ENCODE measurements at places on chromosomes 5 and 9.

DNA sequence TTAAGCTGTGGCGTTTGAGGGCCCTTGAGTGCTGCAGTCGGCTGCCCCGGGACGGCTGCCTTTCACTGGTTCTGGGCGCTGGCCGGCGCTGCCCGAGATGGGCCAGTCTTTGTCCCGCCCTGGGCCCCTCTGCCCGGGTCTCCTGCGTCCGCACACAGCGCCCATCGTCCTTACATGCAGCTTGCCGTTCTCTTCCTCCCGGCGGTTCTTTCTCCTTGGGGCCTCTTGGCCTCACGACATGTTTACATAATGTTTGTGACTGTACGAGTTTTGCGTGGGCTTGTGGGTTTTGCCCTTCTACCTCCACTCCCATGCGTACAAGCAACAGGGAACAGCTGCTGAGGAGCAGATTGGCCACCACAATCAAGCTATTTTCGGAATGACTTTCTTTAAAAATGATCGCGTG lies 618 bp downstream of the TNPO1 start:
- no peak for DNase-seq

DNA sequence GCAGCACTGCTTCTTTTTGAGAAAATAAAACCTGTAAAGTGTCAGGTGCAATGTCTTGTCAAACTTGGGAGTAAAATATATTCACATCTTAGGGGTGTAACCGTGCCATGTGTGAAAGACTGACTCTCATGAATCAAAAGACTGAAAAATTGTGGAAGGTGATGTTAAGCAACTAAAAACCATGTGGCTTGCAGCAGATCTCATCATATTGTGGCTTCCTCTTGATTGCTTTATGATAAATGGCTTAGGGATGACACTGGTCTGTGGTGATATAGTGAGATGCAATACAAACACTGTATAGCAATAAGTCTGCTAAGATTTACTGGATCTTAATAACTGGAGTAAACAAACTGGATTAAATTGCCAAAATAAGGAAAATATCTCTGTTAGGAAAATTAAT lies 321.6 kb downstream of the EDIL3 start:
- no peak for DNase-seq

DNA sequence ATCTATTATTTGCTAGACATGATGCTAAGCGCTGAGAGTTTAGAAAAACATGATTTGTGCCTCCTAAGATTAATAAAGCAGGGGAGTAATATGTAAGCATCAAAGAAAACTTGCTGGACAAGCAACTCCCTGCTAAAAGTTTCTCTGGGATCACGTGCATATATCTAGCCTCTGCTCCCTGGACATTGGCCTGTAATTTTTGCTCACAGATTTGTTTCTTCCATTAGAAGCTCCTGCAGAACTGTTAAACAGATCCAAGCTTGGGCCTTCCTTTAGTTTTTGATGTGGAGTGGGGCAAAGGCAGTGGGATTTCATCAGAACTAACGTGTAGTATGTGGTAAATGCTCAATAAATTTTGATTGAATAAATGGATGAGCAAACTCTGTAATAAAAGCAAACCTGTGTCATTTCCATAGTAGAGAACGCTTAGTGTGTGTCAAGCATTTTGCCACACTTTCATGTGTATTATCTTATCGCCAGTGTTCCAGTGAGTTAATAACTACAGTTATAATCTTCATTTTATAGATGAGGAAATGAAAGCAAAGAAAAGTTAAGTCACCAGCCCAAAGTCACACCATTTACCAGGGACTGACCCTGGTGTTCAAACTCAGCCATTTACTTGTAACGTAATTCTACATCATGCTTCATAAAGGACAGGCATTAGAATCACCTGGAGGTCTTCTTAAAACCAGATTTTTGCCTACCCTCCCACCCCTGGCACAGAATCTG lies 100.3 kb downstream of the PCSK5 start:
- DNase-seq: no peak

- no peak for DNase-seq
These were observed 20.6 kb downstream of the IRF1 start for GRCh38 chr5:132470010-132470392.

DNA sequence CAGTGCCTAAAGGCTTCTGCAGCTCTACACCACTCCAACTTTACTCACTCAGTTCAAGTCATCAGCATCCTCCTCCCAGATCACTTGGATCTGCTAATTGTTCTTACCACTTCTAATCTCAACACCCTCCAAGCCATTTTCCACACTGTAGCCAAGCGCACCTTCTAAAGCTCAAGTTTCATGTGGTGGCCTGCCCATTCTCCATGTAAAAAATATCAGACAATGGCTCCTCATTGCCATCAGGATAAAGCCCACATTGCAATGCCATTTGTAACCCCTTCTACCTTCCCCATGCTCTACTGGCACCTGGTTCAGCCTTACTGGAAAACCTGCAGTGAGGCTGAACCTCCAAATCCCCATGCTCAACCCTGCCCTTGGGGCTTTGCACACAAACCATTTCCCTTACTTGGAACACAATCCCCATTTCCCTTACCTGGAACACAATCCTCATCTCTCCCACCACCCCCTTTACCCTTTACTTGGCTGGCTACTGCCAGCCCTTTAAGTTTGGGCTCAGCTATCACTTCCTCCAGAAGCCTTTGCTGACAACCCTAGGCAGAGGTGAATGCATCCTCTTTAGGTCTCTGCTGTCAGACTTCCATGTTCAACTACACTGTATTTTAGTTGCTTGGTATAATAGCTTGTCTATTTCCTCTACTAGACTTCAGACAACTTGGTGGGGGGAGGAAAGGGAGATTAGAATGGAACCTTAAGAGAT lies 220.0 kb downstream of the TSSK1B start:
- DNase-seq: no peak

- no peak for DNase-seq
These were observed 92.4 kb downstream of the RORB start for GRCh38 chr9:74589576-74589975.

- DNase-seq: no peak
These were observed 82.3 kb downstream of the PTCD2 start for GRCh38 chr5:72402381-72402890.

GRCh38 chr5:96026406-96027041 lies 64.9 kb upstream of the ELL2 start:
- DNase-seq: no peak

- DNase-seq: no peak
These were observed 140.3 kb upstream of the RASA1 start for GRCh38 chr5:87127426-87127825.

GRCh38 chr5:40397091-40397490 lies 282.6 kb upstream of the PTGER4 start:
- no peak for DNase-seq

DNA sequence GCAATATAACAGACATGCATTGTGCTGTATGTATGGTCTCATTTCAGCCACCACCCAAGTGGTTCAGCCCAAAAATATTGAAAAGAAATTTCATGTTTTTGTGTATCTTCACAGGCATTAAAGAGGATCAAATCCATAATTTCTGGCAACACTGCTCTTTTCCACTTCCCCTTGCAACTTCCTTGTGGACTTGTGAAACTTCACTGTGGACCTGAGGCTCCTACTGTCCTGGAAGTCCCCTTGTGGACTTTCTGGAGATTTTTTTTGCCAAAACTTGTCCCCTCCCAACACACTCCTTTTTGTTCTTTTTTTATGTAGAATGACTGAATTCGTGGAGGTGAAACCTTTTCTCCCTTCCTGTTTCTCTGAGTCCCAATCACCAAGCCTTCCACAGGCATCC lies 14.3 kb downstream of the OTULINL start:
- DNase-seq: no peak

GRCh38 chr9:110048976-110049698 lies 158.8 kb downstream of the C9orf152 start:
- DNase-seq: no peak
